Activated naive CD4-positive, alpha-beta T cell treated with anti-CD3 and anti-CD28 coated beads, Interleukin-2, amount 10 ng/mL, durations not matched to agents 7 days and 5 days (primary cell): ENCODE measurements at places on chromosomes 2 and 18.
A peak's percentile ranks its signal among the peaks of the same experiment; 100 is the strongest.

- DNase-seq = peak; percentile 99
Measured at GRCh38 chr2:207710814-207711740, at the start of gene CCNYL1. Gene CCNYL1, plus strand, starts transcription at chr2:207711640. Its CDS starts 257 bp downstream, at chr2:207711897.

- DNase-seq = no peak
Measured at GRCh38 chr2:235478609-235479008, 15.2 kb upstream of the AGAP1 start.

DNA sequence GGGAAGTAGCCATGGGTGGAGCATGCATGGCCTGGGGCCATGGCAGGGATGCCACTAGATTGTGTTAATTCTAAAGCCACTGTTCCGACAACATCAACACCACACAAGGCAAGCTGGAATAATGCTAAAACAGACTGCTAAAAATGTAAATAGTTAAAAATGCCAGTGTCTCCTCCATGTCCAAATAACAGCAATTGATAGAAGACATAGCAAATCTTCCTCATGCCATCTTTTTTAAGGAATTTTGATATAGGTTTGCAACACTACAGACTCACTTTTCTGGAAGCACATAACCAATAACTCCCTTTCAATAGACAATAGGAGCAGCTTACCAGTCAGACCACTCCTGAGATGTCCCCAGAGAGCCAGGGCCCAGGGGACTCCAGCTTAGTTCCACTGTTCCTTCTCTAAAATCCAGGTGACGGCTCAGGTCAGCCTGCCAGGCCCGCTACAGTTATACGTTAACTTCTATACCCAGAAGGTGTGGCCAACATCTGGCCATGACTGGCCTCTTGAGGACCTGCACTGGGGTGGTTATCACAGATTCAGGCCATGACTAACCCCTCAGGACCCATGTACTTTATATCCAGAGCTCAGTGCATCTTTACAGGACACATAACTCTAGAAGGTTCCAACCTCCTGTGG is 20.3 kb downstream of the TUBB6 start:
- DNase-seq = no peak

DNA sequence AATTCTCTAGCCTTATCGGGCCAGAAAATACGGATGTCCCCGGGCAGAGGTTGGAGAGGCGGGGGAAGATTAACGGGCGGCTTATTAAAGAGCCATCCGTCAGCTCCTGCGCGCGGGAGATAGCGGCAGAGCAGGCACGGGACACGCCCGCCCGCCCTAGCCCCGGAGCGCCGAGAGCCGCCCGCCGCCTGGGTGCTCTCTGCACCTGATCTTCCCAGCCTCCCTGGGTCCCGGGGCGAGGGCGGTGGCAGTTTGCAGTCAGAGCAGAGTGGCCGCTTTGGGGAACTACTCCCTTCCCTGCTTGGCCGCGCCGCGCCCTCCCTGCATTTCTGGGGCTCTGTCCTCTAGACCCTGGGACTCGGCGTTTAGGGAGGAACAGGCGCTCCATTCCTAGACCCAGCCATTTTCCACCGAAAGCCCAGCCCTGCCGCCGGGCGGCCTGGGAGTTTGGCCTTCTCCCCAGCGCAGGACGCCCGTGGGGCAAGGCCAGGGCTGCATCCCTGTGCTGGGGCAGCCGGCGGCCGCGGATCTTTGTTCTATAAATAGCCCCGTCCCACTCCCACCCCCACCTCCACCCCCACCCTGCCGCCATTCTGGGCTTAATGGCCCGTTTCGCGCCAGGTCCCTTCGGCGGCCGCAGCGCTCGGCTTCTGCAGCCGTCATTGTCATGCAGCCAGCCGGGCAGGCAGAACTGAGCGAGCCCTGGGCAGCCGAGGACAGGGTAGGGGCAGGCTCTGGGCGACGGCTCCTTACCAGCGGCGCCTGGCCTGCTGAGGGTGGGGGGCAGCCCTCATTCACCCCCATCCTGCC is 6.6 kb downstream of the GAD1 start:
- peak; percentile 23 for DNase-seq

GRCh38 chr2:28463893-28464292 is 32.0 kb upstream of the PLB1 start:
- no peak for DNase-seq

GRCh38 chr18:75752740-75753263 is 325.3 kb upstream of the SMIM21 start:
- no peak for DNase-seq

DNA sequence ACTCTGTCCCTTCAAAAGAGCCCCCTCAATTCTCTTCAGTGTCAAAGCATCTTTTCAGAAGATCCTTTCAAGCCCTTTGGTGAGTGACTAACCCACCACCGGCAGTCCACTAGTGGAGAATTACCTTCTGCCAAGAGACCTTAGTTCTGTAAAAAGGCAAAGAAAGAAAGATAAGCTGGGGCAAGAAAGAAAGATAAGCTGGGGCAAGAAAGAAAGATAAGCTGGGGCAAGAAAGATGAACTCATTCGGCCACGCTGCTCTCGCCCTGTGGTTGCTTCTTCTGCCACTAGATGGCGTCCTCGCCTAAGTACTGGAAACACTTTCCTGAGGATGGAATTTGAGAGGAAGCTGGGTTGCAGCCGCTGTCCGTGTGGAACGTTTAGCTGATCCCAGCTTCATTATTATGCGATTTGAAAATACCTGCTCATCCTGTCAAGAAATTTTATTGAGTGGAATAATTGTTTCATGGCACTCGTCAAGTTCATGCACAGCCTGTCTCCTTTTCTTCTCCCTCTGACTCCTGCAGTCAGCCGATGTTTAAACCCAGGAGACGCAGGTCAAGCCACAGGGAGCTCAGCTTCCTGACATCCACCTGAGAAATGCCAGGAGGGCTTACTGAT is 17.3 kb upstream of the ANXA4 start:
- peak; percentile 90 for DNase-seq

- DNase-seq = no peak
Measured at GRCh38 chr2:33412920-33413319, 63.5 kb upstream of the RASGRP3 start.

- no peak for DNase-seq
Measured at GRCh38 chr2:236882930-236883329, 202.8 kb upstream of the COPS8 start.

DNA sequence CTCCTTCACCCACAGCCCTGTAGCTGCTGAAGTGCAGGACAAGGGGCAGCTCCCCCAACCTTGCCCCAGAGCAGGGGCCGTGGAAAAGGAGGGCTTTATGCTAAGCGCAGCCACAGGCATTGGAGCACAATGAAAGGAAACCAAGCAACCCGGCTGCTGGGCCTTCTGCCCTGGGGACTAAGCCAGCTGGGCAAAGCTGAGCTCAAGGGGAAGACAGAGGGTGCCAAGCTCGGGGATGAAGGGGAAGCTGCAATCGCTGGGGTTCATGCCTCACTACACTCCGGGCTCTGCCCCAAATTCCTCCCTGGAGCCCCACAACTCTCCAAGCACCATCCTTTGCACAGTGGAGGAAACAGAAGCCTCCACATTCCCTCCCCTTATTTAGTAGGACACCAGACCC is 12.4 kb downstream of the SFXN5 start:
- DNase-seq = no peak

GRCh38 chr2:240128608-240129145 is 7.4 kb downstream of the COPS9 start:
- DNase-seq = no peak

DNA sequence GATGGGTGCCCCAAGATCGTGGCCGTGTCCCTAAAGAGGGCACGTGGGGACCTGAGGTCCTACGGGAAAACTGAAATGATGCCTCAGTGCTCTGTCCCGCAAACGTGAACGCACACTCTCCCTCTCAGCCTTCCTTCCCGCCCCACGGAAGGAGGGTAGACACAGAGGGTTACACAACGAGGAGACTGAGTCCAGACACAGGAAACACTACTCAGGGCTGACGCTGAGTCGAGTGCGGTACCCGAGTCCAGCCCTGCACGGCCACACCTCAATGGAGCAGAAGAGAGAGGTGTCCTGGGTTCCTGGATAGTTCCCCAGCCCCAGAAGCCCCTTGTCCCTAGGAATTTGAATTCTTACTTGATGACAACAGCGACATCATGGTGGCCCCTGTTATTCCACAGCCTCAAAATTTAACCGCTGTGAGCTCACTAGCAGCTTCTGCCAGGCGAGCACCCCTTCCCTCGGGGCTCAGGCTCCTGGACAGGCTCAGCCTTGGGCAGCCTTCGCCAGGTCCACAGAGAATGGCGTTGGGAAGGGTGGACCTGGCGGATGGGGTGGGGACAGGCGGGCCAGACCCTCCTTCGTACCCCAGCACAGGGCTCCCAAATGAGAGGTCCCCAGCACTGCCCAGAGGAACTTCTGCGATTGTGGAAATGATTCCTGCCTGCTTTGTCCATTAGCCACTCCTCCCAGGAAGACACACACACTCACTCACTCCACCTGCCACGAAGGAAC is 980 bp upstream of the RNPEPL1 start:
- peak; percentile 48 for DNase-seq

GRCh38 chr2:119419803-119420508 is 11.7 kb upstream of the TMEM37 start:
- no peak for DNase-seq

DNA sequence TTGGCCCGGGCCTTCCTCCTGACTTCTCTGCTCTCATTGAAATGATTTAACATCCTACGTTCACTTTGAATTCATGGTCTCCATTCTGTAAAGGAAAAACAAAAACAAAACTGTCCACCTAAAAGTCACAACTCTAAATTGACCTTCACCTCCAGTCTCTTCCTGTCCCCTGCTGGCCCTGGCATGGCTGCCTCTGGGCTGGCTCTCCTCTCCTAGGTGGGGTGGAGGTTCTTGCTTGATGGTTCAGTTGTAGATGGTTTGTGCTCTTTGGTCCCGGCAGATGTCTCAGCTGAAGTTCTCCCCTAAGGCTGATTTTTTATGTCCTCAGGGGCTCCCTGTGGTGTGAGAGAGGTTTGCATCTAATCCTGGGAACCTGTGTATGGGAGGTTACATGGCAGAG is 121.1 kb downstream of the ACKR3 start:
- DNase-seq = no peak

- no peak for DNase-seq
Measured at GRCh38 chr2:223619486-223620129, 17.4 kb upstream of the SCG2 start.

- DNase-seq = no peak
Measured at GRCh38 chr2:225468131-225468530, 68.6 kb downstream of the NYAP2 start.

GRCh38 chr18:3132700-3133099 is 87.1 kb downstream of the MYOM1 start:
- DNase-seq = no peak

DNA sequence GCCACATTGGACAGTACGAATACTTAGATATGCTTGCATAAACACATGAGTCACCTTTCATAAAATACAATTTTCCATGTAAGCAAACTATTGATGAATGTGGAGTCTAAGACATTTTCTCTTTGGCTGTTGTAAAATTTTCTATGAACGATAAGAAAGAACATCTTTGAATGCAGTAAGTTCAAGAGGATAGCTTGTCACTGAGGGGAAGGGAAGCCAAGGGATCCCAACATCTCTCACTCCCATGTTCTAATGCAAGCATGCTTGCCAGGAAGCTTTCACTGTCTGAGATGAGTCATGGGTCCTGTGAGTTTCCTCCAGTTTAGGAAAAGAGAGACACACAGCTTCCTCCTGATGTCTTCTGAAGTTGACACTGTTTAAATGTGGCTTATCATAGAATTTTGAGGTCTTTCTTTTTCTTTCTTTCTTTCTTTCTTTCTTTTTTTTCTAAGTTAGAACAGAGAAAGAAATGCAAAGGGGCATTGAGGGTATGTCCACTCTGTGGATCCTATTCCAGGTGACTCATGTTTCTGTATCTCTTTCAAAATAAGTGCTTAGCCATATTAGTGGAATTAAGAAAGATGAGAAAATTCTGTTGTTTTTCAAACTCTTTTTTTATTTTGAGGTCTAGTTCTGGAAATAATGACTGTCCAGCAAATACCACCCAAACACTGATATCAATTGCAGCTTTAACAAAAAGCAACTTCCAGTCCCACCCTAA is 146.6 kb downstream of the RDH14 start:
- no peak for DNase-seq

- DNase-seq = no peak
Measured at GRCh38 chr2:167925758-167926157, 321.6 kb downstream of the STK39 start.

DNA sequence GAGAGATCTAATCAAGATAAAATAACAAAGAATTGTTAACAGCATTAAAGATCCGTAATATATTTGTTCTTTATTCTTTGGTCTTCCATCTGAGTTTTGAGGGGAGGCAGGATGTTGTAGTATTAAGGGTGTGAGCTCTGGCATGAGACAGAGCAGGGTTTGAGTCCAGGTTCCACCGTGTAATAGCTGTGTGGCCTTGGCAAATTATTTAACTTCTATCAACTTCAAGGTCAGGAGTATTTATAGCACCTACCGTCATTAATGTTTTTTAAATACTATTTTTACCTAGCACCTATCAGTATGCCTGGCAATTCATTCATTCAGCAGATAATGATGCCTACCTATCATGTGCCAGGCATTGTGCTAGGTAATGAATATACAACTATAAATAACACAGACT is 180.1 kb upstream of the NABP1 start:
- no peak for DNase-seq

GRCh38 chr2:18927525-18928232 is 338.3 kb upstream of the NT5C1B start:
- no peak for DNase-seq

- peak; percentile 64 for DNase-seq
Measured at GRCh38 chr2:234335661-234336228, 161.1 kb downstream of the ARL4C start.

- DNase-seq = no peak
Measured at GRCh38 chr2:151767536-151767935, 33.3 kb upstream of the NEB start.

DNA sequence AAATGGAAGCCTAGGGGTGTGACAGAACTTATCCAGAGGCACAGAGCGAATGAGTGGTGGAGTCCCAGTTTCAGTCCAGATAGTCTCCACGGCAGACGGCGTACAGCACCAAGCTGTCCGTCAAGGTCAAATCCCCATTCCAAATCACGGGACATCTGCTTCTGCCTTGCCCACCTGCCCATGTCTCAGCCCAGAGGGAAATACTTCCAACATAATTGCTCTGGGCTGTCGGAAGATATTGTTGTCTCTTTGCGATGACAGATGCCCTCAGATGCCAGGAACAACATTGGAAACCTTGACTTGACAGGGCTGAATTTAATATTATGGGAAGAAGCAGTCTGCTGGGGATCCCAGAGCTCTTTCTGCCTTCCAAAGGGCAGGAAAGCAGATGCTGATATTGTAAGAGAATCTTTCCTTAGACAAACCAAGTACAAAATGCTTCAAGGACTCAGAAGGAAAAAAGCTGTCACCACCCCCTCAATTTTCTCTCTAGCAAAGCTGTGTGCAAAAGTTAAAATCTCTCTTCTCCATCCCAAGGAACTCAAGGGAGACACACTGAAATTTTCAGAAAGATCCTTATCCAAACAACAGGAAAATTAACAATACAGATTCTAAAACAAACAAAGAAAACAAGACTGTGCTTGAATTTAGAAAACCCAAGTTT is 364.0 kb downstream of the LRATD1 start:
- no peak for DNase-seq

DNA sequence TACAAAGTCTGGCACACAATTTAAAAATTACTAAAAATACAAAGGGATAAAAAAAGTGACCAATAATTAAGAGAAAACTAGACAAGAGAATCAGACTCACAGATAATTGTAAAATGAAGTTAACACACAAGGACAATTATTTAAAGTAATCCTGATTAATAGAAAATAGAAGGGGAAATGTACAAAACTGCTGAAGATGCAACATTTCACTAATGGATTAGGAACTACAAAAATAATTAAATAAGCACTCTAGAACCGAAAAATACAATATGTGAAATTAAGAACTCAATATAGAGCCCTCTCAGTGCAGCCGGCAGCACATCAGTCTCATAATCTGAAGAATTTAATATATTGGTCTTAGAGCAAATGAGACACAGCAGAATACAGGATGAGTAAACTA is 24.6 kb downstream of the HYCC2 start:
- no peak for DNase-seq

- DNase-seq = no peak
Measured at GRCh38 chr2:111236025-111236424, 115.3 kb downstream of the BCL2L11 start.
